ENCODE measurements at places on chromosomes 12 and 14.

DNA sequence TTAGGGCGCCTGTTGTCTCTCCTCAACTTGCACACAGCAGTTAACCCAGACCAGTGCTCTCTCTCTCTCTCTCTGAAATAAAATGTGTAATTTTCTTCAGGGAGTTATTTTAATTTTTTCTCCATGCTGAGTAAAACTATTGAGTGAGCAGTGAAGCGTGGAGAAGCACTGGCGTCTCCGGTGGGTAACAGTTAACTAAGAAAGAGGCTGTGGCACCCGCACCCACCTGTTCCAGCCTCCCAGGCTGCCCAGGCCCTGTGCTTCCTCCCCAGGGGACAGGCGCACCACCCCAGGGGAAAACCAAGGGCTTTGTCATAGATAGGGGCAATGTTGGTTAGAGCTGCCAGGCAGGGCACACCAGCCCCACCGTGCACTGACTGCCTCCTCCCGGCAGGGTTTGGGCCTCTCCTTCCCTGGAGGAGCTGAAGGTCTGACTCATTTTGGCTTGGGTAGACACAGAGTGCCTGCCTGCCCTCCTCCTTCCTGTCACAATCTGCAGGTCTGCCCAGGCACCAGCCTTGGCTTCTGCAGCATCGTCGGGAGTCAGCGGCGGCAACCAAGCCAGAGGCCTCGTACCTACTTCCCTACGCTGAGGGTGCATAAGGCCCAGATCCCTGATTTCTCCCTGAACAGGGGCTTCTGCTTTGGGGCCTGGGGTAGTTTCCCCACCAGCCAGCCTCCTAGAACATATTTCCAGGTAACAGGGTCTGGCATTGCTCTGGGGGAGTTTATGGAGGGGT lies 3.9 kb downstream of the HOXC5 start:
- DNase-seq = no peak

DNA sequence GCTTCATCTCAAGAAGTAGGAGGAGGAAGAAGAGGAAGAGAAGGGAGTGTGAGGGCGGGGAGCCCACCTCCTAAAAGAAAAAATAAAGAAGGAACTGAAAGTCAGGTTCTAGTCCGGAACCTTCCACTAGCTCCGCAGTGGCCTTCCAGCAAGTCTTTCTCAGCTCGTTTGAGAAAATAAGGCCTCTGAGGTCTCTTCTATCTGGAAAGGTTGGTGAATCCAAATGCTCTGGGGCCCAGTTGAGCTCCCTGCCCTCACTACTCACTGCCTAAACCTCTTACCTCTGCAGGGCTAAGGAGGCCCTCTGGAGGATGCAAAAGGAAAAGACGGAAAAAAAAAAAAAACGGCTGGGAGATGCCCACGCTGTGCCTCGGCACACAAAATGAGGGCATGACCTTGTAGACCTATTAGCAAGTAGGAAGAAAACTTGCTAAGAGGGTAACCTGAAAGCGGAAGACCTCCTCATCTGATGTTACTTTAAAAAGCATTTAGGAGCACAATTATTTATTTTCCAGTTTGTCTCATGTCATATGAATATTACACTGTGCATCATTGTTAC lies 35.9 kb downstream of the FBLN5 start:
- no peak for DNase-seq

DNA sequence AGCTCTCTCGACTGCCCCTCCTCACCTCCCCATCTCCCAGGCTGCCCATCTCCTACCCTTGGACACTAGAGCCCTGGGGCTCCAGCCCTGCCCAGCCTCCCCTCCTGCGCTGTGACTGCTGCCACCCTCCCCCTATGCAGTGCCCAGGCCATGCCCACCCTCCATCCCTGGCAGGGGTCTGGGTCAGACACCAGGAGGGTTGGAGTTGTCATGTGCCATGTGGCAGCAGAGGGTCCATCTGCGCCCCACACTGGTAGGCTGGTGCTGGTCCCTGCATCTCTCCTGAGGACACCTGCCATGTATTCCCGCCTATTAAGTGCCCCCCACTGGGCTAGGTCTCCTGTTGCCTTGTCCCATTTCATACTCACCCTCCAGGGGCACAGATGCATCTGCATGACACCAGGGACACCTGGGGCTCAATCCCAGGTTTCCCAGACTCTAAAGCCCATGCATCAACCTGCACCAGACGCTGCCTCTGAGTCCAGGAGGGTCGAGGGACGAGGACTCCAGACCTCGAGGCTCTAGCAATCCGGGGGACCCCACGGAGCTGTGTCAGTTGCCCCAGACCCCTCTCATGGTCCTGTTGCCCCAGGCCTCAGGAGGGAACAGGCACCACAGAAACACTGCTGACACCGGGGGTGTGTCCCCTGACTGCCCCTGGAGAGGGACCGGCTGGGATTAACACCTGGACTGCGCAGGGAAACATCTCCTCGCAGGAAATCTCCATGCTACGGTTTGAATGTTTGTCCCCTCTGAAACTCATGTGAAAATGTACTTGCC lies 23.4 kb upstream of the SFSWAP start:
- DNase-seq = no peak

DNA sequence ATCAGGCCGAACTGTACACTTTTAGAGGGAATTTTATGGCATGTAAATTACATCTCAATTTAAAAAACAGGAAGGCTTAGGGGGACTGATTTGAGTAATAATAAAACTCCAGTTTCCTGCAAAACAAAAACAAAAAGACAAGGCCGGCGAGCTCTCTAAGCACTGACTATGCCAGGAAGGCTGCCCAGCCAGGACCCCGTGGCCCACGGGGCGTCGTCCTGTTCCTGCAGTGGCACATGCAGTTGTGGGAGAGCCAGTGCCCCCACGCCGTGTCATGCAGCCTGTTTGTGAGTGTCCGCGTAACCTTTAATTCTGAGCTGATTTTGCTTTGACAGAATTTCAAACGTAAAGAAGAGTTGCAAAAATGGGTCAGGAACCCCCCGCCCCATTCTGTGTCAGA lies 10.5 kb downstream of the XRCC3 start:
- DNase-seq = no peak

GRCh38 chr14:23551266-23552028 lies at the start of gene ZFHX2:
Gene ZFHX2, minus strand, starts transcription at chr14:23551765. Its CDS starts 16,440 bp downstream, at chr14:23535325.
- DNase-seq = peak; percentile 95

- no peak for DNase-seq
These were observed 4.6 kb downstream of the AGAP2 start for GRCh38 chr12:57733928-57734327.

GRCh38 chr14:68794130-68794850 lies 1.4 kb upstream of the ZFP36L1 start:
- DNase-seq = peak; percentile 38

DNA sequence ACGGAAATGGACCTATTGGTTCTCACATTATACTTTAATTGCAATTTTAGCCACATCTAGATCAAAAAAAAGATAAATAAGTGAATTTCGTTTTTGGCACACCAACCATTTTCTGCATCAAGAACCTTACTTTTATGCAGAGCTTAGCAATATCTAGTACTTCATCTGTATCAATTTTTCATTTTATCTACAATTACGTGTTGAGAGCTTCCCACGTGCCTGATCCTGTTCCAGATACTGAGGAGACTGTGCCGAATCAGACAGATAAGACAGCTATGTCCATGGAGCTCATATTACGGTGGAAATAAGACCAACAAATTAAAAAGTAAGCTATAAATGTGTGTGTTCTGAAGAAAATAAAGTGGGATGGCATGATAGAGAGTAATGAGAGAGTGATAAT lies 101.6 kb downstream of the MGAT4C start:
- DNase-seq = no peak

DNA sequence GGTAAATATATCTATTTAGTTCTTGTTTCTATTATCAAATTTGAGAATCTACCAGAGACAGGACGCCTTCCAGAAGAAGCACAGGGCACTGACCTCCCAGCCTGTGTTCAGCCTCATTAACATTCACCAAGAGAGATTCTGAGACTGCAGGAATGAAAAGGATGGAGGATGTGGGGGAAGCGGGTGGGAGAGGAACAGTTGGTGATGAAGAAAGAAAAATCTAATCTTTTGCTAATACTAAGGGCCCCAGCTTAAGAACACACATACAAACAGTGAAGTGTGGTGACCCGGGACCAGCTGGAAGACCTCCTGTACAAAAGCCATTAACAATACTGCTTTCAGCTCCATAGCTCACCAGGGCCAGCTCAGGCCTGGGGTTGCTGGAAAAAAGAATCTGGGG lies 160.5 kb downstream of the NUAK1 start:
- DNase-seq = no peak

- no peak for DNase-seq
These were observed 355.4 kb upstream of the FAR2 start for GRCh38 chr12:28793581-28794151.

DNA sequence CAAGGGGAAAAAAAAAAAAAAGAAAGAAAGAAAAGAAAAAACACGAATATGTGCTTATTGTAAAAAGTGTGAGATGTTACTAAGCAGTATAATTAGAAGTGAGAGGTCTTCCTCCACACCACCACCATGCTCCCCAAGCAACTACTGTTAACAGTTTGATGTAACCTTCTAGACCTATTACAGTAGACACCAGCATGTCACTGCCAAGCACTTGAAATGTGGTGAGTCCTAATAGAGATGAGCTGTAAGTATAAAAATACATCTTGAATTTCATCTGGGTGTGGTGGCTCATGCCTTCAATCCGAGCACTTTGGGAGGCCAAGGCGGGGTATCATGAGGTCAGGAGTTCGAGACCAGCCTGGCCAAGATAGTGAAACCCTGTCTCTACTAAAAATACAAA lies 8.1 kb upstream of the SNRNP35 start:
- no peak for DNase-seq

DNA sequence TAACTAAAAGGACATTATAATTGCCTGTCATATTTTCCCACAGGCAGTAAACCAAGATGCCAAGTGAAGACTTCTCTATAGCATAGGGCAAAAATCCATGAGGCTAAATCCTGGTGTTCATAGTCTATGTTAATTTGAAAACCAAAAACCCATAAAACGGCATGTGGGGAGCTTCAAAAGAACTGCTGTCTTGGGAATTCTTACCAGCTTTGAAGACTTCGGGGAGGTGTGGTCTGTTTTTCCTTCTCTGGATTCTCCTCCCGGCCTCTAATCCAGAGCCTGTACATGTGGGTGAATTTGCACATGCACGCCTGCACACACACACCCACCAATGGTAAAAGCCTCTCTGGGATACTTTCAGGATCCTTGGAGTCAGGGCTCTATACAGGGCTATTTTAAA lies 61.9 kb upstream of the IFNG-AS1 start:
- no peak for DNase-seq

DNA sequence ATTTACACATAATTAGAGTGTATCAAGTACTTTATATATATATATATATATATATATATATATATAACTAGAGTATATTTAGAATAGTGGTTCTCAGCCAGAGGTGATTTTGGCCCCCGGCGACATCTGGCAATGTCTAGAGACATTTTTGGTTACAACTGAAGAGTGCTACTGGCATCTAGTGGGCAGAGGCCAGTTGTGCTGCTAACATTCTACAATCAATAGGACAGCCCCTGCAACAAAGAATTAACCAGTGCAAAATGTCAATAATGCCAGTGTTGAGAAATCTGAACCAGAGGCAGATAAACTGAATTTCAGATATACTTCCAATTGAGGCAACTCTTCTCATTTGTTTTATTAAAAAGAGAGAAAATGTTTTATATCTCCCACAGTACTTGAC lies 8.9 kb downstream of the GTF2A1 start:
- DNase-seq = peak; percentile 4
